ENCODE measurements at places on chromosomes 12 and 14.

GRCh38 chr12:56038022-56038655 is 3.6 kb upstream of the RPS26 start:
- DNase-seq = no peak

DNA sequence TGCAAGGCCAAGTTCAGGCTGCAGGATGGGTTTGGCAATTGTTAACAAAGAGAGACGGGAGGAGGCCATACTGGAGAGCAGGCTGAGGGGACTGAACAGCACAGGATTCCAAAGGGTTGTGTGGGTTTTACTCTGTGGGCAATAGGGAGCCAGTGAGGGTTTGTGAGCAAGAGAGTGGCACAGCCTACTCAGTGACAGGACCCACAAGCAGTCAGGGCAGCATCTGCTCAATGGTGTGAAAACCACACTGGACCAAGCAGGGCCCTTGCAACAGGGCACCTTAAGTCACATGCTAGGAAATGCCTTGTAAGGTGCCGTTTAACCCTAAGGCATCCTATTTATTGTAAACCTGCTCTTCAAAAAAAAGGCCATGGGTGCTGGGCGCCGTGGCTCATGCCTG is 22.0 kb downstream of the SYNE3 start:
- no peak for DNase-seq

- no peak for DNase-seq
These were observed 229.4 kb downstream of the ERC1 start for GRCh38 chr12:1220127-1221092.

- no peak for DNase-seq
These were observed 19.6 kb downstream of the AMN start for GRCh38 chr14:102942069-102942468.

DNA sequence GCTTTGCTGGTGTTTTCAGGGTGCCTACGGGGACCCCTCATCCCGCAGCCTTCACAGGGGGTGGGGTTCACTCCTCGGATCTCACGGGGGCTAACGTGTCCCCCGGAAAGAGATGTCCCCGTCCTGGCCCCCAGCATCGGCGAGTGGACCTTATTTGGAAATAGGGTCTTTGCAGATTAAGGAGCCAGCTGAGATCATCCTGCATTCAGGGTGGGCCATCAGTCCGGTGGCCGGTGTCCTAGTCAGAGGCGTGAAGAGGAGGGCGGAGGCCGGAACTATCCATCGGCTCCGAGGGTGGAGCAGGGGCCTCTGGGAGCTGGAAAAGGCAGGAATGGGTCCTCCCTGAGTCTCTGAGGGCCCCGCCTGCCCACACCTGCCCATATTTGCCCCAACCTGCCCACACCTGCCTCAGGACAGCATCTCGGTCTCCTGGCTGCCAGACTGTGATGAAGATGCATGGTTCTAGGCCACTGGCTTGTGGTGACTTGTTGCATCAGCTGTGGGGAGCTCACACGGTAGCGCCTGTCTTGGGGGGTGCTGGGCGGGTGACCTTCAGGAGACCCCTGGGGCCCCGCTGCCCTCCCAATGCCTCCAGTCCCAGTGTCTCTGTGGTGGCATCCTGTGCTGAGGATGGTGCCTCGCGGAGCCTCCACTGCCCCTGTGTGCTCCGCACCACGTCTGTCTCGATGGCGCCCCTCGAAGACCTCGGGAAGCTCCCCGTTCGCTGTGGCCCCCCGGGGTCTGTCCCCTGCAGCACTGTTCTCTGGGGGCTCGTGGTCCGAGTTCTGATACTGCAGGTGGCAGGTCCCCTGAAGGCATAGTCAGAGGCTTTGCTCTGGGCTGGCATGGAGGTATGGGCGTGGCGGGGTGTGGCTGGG is 14.7 kb downstream of the NOC4L start:
- DNase-seq = no peak

DNA sequence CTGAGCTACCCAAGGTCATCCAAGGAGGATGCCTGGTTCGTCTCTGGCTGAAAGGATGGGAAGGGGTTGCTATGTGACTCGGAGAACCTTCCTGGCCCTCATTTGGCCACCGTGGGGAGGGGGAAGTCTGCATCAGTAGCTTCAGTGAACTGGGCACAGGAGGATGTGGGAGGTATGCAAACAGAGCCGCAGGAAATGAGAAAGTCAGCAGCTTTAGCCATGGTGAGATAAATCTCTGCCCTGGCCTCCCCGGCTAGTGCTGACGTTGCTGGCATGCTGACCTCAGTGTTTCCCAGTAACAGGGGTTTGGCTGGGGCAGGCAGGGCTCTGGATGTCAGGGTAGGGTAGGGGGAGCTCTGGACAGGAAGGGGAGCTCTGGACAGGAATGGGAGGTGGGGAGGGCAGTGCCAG is 2.3 kb upstream of the CEBPE start:
- no peak for DNase-seq

- DNase-seq = no peak
These were observed 106.4 kb upstream of the SYT10 start for GRCh38 chr12:33546004-33546403.

GRCh38 chr12:4434706-4435425 is 10.7 kb downstream of the FGF6 start:
- DNase-seq = no peak

DNA sequence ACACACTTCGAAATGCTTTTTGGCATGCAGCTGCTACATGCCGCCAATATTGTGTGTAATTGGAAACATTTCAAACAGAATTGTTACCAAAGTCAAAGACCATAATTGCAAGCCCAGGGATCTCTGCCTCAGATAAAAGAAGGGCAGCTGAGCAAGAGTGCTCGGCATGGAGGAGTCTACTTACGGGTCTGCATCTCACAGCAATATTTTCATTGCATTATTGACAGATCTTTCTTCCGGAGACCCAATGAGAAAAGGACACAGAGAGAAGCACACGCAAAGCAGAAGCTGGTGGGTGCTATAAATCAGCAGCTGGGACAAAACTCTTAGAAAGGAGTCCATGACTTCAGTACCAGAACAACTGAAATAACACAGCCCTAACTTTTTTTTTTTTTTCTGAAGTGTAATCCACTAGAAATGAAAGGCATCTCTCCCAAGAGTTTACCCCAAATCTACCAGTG is 4.9 kb downstream of the PRICKLE1 start:
- DNase-seq = no peak

- no peak for DNase-seq
These were observed at the start of gene MYF6 for GRCh38 chr12:80707126-80707829. MYF6 (plus strand) TSS chr12:80707634; CDS start chr12:80707720, 86 bp downstream.

- no peak for DNase-seq
These were observed 2.5 kb downstream of the NUAK1 start for GRCh38 chr12:106136263-106136662.

DNA sequence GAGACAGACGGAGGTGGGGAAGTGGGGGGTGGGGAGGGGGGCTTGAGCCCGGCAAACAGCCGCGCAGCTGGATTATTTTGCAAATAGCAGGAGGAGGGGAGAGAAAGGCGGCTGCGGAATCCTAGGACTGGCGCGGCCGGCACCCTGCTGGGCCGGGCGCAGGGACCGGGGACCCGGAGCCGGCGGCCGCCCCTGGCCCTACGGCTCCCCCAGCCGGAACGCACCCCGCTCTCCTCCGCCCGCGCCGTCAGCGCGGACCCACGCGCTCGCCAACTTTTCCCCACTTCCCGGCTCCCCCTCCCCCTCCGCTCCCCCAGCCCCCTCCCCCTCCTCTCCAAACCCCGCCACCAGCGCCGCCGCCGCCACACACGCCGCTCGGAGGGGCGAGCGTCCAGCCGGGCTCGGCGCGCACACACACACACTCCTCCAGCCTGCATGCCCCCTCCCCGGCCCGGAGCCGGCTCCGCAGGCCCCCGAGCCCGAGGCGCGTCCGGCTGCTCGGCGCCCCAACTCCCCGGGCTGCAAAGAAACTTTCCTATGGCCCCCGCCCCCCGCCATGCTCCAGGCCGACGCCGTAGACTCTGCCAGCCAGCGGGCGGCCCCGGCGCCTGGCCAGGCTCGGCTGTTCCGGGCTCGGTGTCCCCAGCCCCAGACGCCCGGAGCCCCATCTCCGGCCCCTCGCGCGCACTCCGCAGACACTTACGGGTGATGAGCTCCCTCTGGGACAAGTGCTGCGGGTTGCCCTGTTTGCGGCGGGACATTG is 1.4 kb downstream of the BCL11B start:
- no peak for DNase-seq

GRCh38 chr14:54211551-54212308 is 185.1 kb upstream of the CDKN3 start:
- DNase-seq = no peak

DNA sequence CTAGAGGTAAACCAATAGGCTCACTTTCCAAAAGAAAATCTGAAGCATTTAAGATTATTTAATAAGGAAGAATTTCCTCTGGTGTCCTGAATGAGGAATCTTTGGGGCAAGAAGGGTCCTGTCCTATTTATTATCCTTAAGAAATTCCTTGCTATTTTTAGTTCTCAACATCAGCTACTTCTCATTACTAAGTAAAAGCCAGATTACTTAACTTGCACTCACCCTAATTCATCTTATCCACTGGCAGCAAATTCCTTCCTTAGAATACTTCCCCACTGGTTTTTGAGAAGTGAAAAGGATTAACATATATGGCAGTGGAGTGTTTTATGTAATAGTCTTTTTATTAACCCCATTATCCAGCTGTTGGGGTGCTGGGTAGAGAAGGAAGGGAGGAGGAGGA is 767.7 kb downstream of the DIO2 start:
- DNase-seq = no peak

- no peak for DNase-seq
These were observed 13.2 kb downstream of the SDSL start for GRCh38 chr12:113435367-113435766.

DNA sequence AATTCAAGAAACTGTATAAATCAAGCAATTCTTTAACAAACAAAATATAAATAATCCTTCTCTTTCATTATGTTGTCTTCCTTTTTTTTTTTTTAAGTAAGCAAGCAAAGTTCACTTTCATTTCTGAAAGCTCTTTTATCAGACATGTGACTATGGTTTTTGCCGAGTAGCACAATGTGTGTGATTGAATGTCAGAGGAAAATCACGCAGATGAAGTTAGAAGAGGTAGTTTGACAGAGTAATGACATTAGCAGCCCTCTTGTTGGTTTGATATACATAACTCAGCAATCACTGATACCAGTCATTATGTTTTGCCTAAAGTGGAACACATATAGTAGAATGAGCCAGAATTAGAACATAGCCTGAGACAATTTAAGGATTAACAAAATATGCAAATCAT is 19.0 kb downstream of the ALX1 start:
- DNase-seq = no peak

DNA sequence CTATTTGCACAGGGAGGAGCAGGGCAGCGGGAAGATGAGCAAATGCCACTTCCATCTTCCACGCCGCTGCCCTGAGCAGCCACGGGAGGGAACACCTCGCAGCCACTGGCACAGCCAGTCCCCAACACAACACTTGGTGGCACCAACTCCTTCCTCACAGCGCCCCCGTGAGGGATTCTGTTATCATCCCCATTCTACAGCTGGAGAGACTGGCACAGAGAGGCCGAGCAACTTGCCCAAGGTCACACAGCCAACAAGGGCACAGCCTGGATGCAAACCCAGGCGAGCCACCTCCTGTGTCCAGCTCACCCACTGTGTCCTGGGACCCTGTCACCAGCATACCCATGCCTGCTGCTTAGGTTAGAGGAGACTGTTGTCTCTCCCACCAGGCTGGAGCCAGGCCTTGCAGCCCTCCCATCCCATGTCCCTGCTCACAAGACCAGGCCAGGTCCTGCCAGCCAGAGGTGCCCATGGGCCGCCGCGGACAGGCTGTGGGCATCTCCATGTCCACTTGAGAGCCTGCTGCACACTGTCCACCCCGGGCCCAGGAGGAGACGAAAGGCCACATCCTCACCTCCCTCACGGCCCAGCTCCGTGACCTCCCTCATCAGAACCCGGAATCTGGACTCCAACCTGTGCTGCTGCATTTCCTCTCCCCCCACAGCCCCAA is 57.0 kb downstream of the NCOR2 start:
- no peak for DNase-seq

GRCh38 chr12:98686603-98687002 is 41.5 kb downstream of the APAF1 start:
- no peak for DNase-seq

DNA sequence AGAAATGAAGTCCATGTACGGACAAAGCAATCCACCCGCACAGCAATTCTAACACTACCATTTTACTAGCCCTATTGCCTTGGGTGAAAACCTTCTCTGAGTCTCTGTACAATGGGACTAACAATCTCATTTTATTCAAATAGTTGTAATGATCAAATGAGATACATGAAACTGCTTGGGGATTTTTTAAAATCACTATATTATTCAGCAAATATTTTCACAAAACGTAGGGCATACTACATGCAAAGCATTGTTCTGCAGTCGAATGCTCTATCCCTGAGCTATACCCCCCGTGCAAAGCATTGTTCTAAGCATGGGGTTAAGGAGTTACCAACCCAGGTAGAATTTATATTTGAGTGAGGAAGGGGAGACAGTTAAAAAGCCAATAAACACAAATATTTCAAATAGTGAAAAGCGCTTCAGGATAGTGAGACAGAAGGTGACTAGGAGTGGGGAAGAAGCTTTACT is 554 bp upstream of the ATF7 start:
- no peak for DNase-seq

DNA sequence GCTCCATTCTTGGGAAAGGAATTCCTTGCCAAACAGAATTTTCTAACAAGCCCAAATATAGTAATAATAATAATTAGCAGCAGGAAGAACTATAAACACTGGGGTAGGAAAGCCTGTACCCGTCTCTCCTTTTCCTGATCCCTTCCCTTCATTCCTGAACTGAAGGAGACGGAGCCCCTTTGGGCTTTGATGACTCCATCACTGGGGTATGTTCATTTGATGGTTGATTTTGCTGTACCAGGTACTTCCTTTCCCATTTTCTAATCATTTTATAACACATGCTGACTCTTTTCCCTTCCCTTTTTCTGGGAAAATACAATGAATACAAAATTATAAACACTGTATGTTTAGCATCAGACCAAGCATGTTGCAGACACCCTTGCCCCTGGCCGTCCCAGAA is 3.6 kb upstream of the RCOR1 start:
- no peak for DNase-seq

DNA sequence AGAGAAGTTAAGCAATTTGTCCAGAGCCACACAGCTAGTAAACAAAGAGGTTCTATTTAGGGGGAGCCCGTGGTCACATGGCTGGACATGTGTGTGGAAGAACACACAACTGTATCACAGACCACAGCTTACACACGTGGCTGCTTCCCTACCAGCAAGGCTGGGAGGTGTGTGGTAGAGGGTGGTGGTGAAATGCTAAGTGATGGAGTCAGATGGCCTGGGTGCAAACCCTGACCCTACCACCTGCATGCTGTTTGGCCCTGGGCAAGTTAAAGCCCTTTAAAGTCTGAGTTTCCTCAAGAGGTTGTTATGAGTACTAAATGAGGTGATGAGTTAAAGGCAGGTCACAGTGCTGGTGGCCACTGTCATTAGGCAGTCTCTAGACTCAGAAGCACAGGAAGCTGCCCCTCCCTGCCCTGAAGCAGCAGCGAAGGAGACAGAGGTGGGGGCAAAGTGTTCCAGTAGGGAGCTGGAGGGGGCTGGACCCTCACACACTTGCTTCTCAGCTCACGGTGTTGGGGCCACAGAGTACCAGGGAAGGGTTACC is 64.2 kb downstream of the ERH start:
- no peak for DNase-seq

- DNase-seq = no peak
These were observed 439.5 kb downstream of the CCER1 start for GRCh38 chr12:90515199-90516175.
